ENCODE measurements at places on chromosomes 11 and 22. TPM values are rescaled to one million over a fixed set of nuclear protein-coding genes. Genes with fewer than 3 reads are reported as not detected.

Gene RHOD
- 1.9 TPM for total RNA-seq

Gene JAM3
- 12.5 TPM for total RNA-seq

Gene ALX4
- total RNA-seq = not detected

Gene TNKS1BP1
- 9.6 TPM for total RNA-seq

Gene IRAG1
- not detected for total RNA-seq

Gene B3GAT1
- total RNA-seq = 0.44 TPM

DNA sequence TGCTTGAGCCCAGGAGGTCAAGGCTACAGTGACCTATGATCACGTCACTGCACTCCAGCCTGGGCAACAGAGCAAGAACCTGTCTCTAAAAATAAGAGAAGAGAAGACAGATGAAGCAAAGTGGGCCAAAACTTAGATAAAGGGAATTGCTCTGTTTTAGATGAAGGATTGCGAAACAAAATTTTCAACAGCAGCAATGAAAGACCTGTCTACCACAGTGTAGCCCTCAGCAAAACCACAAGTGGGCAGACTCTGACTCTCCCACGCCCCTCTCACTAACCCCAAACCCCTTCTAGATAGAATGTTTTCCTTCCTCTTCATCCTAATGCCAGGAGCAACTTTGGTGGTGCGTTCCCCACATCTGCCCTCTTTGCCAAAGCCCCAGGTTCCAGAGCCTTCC lies 105.6 kb upstream of the ALDH3B2 start:
- no peaks in the 10 kb centered on the region for H3K27me3 ChIP-seq
- no peak for DNase-seq
- H3K27ac ChIP-seq = no peak overlapping the region
- no peaks in the 10 kb centered on the region for H3K36me3 ChIP-seq

DNA sequence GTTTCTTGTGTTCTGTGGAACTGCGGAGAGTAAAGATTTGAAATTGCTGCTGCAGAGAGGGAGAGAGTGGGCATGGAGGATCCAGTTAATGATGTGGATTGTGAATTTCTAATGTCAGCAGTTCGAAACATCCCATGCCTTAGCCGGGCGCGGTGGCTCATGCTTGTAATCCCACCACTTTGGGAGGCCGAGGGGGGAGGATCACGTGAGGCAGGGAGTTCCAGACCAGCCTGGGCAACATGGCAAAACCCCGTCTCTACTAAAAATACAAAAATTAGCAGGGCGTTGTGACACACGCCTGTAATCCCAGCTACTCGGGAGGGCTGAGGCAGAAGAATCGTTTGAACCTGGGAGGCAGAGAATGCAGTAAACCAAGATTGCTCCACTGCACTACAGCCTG lies 1.1 kb upstream of the CAVIN3 start:
- H3K4me1 ChIP-seq = no peaks in the 10 kb centered on the region
- peaks cover 4% of the 10 kb centered on the region for H3K27me3 ChIP-seq

- no peaks in the 10 kb centered on the region for H3K4me1 ChIP-seq
- no peak overlapping the region for H3K27ac ChIP-seq
- DNase-seq = no peak
- no peaks in the 10 kb centered on the region for H3K27me3 ChIP-seq
Observed at GRCh38 chr11:60880643-60881282, 13.4 kb downstream of the ZP1 start.

DNA sequence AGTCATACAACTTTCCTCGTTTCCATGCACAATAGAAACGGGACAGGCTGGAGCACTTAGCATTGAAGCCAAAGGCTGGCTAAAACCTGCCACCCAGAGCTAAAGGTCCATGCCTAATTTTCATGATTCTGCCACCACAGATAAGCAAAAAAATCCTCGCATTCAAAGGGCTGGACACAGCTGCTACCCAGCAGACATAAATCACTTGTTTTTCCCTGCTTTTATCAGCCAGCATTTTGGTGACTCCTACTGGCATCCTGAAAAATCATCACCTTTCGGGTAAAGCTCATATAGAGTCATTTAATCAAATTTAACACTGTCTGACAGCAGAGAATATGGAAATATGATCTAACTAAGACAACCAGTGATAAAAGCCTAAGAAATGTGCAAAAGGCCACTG lies 37.9 kb downstream of the ALG9 start:
- H3K4me1 ChIP-seq = no peaks in the 10 kb centered on the region
- no peak overlapping the region for H3K27ac ChIP-seq
- peaks cover 7% of the 10 kb centered on the region for H3K36me3 ChIP-seq
- no peak overlapping the region for H3K4me3 ChIP-seq
- no peaks in the 10 kb centered on the region for H3K27me3 ChIP-seq

- no peak for DNase-seq
- H3K4me3 ChIP-seq = no peak overlapping the region
- H3K27me3 ChIP-seq = no peaks in the 10 kb centered on the region
- H3K27ac ChIP-seq = no peak overlapping the region
- H3K4me1 ChIP-seq = no peaks in the 10 kb centered on the region
Observed at GRCh38 chr22:36086629-36087254, 58.1 kb upstream of the RBFOX2 start.

DNA sequence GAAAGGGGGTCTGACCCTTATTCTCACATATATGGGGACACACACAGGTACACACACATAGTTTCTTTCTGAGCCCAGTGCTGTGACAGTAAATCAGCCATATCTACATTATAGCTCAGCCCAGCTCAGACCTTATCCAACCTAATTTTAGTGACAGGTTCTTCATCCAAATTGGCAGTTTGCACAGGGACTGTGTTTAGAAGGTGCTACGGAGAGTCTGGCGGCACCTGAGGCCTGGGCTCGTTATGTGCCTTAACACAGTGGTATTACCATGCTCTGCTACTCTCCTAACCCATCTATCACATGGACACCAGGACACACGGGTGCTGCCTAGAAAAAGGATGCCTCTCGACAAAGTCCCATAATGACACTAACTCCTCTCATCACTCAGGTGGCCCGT lies 109.3 kb downstream of the GALNT18 start:
- H3K27ac ChIP-seq = no peak overlapping the region
- no peaks in the 10 kb centered on the region for H3K36me3 ChIP-seq
- H3K4me1 ChIP-seq = no peaks in the 10 kb centered on the region

DNA sequence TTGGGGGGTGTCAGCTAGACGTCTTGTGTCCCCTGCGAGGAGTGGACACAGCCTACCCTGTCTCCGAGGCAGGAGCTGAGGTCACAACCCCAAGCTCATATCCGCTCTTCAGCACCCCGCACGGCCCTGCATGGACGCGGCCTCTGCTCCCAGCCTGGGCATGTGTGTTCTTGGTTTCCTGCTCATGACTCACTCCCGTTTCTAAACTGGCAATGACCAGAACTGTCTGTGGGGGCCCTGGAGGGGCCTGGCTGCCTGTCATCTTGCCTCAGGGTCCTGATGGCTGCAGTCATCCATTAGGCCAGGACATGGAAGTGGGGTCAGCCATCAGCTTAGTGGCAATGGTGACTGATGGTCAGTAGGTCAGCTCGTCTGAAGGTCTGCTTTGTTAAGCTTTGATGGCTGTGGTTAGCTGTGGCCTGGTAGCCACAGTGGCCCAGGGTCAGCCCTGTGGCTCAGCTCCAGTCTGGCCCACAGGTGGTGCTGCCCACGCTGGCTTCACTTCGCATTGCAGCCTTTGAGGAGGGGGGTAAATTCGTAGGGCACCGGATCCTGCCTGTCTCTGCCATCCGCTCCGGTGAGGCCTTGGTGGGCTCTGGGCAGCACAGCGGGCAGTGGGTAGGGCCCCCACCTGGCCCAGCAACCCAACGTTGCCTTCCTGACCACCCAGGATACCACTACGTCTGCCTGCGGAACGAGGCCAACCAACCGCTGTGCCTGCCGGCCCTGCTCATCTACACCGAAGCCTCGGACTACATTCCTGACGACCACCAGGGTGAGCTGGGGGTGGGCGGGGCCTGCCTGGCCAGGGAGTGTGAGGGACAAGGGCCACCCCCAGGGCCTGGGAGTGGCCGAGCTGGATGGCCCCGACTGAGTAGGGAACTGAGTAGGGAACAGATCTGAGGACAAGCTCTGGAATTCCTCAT lies 12.0 kb downstream of the PLCB3 start:
- H3K4me3 ChIP-seq = no peak overlapping the region
- DNase-seq = no peak
- peaks cover 3% of the 10 kb centered on the region for H3K4me1 ChIP-seq
- H3K27ac ChIP-seq = no peak overlapping the region
- no peaks in the 10 kb centered on the region for H3K27me3 ChIP-seq
- no peaks in the 10 kb centered on the region for H3K36me3 ChIP-seq

DNA sequence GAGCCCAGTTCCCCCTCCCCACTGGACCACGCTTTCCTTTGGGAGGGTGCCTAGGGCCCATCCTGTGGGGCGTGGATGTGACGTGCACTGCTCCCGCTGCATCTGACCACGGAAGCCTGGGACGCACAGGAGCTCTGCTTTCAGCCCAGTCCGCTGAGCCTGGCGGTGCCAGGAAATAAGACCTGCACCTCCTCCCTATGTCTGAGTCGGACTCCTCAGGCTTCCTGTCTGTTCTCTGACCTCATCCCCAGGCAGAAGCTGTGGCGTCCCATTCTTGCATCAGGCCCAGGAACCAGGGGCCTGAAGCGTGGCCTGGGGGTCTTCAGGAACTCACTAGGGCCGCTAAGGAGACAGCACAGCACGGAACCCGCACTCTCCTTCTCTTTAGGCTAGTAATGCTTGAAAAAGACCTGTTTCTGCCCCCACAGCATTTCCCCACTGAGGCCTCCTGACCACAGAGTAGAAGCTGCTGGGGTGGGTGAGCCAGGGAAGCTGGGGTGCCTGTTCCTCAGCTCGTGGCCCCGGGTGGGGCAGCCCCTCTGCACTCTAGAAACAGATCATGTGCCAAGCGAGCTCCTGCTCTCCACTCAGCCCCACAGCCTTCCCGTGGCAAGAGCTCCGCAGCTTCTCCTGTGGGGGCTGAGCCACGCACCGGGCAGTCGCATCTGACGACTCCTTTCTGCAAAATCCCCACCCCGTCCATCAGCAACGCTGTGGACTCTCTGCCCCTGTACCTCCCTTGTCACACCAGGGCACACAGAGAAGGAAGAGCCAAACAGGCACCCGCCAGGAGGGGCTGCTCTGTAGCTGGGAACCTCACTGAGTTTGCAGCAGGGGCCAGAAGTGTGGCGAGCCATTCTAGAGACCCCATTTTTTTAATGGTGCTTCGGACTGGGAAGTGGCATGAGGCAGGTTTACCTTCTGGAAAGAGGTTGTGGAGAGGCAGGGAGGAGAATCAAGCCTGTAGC lies 22.6 kb downstream of the MOV10L1 start:
- H3K36me3 ChIP-seq = no peaks in the 10 kb centered on the region
- DNase-seq = no peak
- no peak overlapping the region for H3K4me3 ChIP-seq
- no peaks in the 10 kb centered on the region for H3K27me3 ChIP-seq
- H3K4me1 ChIP-seq = no peaks in the 10 kb centered on the region

GRCh38 chr11:130209128-130209932 lies 49.7 kb downstream of the ST14 start:
- H3K27ac ChIP-seq = no peak overlapping the region
- no peaks in the 10 kb centered on the region for H3K27me3 ChIP-seq
- no peaks in the 10 kb centered on the region for H3K36me3 ChIP-seq
- peaks cover 8% of the 10 kb centered on the region for H3K4me1 ChIP-seq
- DNase-seq = no peak

DNA sequence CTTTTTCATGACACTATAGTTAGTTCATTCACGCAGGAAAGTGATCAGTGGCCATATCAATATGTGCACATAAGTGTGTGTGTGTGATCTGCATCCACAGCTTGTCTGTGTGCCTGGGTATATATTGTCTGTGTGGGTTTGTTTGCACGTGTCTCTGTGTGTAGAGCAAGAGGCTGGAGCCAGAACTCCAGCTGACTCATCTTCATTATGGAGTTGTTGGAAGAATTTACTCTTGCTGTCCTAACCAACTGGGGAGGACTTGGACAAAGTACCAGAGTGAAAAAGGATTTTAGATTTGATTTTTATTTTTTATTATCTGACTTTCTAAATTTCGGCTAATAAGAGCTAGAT lies 63.9 kb downstream of the TP53I11 start:
- DNase-seq = no peak
- no peak overlapping the region for H3K4me3 ChIP-seq
- H3K27me3 ChIP-seq = no peaks in the 10 kb centered on the region
- H3K27ac ChIP-seq = no peak overlapping the region
- no peaks in the 10 kb centered on the region for H3K4me1 ChIP-seq
- no peaks in the 10 kb centered on the region for H3K36me3 ChIP-seq

- peaks cover 26% of the 10 kb centered on the region for H3K4me1 ChIP-seq
- no peaks in the 10 kb centered on the region for H3K36me3 ChIP-seq
- DNase-seq = no peak
Observed at GRCh38 chr11:14625586-14626205, 17.9 kb upstream of the PDE3B start.

All from CD8-positive, alpha-beta memory T cell (primary cell).